ENCODE measurements at places on chromosomes 6 and 20. TPM values are rescaled to one million over a fixed set of nuclear protein-coding genes. Genes with fewer than 3 reads are reported as not detected.

C6orf47 gene
- total RNA-seq = 16.4 TPM

PHACTR3 gene
- total RNA-seq = not detected

DNA sequence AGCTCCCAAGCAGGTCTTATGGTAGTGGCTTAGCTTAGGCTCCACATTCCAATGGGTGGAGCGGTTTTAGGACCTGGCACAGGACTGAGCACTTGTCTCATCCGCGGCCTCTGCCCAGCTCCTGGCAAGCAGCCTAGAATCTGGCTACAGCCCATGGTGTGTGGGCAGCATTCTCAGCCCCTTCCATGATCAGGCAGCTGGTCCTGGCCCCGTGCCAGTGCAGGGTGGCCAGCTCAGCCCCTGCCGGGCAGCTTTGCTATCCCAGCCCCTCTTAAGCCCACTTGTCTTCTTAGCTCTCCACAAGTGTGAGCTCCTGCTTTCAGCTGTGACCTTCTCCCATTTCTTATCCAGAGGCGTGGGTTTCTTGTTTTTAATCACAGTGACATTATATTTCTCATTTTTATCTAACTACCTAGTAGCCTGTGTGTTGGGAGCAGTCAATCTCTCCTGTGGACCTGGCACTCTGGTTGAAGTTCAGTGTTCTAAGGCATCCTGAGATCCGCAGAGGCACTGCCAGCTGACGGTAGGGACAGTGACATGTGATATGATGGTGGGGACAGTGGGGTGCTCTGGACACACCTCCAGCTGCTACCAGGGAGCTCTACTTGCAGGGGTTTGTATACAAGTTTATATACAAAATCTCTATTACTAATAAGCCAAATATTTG lies 119.9 kb upstream of the PRND start:
- no peak for DNase-seq

FOXS1 gene
- not detected for total RNA-seq

DNA sequence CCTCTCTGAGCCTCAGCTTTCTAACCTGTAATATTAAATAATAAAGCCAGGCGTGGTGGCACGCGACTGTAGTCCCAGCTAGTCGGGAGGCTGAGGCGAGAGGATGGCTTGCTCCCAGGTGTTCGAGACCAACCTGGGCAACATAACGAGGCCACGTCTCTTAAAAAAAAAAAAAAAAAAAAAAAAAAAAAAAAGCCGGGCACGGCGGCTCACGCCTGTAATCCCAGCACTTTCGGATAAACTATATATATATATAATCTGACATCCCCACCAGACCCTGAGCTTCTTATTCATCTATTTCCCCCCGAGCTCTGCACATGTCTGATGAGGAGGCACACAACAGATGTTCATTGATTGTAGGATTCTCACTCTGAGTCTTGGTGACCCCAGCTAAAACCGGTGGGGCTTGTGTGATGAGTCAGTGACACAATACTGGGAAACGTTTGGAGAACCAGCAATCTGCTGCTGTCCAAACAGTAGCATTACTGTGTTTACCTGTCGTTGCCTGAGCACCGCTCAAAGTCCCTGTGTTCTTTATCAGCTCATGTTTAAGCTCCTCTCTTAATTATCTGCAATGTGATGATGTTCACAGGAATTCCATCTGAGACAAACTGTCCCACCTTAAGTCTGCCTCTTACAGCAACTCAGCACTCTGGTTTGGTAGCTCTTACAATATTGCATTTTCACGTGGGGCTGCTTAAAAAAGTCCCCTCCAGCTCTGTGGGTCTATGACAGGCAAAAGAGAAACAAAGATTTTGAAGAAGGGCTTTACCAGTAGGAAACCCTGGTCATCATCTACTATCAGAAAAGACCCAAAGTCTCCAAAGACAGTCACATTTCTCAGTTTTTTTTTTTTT lies 1.0 kb upstream of the SPATA2 start:
- DNase-seq = no peak

GRCh38 chr20:44843876-44844275 lies 33.5 kb upstream of the RIMS4 start:
- DNase-seq = no peak

- DNase-seq = no peak
These were observed 34.9 kb upstream of the HEY2 start for GRCh38 chr6:125714441-125715090.

All from activated naive CD4-positive, alpha-beta T cell treated with anti-CD3 and anti-CD28 coated beads, Interleukin-2, amount 50 U/mL, for 72 hours (primary cell).